ENCODE measurements at places on chromosomes 7 and 10.
A peak's percentile ranks its signal among the peaks of the same experiment; 100 is the strongest.

GRCh38 chr7:81725003-81725811, 44.6 kb downstream of the HGF start:
- no peak for DNase-seq

DNA sequence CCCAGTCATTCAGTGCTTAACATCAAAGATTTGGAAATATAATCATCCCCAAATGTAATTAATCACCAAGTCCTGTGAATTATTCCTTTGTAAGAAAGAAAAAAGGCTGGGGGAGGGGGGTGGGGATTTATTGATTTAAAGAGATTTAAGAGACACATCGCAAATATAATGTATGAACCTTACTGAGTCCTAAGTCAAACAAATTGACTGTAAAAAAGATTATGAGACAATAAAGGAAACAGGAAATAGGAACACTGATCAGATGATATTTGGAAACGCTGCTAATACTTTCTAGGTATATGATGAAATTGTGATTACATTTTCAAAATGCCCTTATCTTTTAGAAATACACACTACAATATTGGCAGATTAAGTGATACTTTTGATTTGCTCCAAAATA, 92.5 kb downstream of the ATE1 start:
- DNase-seq, result no peak

DNA sequence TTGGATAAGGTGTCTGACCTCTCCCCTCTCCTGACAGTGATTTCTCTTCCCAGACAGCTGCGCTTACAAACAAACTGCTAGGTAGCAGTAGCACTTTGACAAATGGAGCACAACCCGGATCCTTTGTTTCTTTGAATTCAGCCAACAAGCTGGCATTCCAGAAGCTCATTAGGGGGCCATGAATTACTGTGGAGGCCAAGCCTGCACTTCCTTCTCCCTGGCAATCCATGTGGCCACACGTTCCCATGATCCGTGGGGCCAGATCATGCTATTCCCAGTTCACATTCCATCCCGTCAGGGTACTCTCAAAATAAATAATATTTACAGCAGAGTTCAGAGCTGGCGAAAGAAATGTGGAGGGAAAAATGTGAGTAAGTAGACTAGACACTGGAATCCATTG, 172.4 kb downstream of the PRPF18 start:
- DNase-seq, result no peak

DNA sequence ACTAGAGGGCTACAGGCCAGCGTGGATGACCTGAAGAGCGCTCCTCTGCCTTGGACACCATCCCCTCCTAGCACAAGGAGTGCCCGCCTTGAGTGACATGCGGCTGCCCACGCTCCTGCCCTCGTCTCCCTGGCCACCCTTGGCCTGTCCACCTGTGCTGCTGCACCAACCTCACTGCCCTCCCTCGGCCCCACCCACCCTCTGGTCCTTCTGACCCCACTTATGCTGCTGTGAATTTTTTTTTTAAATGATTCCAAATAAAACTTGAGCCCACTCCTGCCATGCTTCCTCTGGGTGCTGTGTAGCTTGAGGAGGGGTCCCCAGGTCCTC, 4.5 kb downstream of the SNCG start:
- DNase-seq, result no peak

- no peak for DNase-seq
Measured at GRCh38 chr7:93332172-93332571, 100.0 kb downstream of the VPS50 start.

DNA sequence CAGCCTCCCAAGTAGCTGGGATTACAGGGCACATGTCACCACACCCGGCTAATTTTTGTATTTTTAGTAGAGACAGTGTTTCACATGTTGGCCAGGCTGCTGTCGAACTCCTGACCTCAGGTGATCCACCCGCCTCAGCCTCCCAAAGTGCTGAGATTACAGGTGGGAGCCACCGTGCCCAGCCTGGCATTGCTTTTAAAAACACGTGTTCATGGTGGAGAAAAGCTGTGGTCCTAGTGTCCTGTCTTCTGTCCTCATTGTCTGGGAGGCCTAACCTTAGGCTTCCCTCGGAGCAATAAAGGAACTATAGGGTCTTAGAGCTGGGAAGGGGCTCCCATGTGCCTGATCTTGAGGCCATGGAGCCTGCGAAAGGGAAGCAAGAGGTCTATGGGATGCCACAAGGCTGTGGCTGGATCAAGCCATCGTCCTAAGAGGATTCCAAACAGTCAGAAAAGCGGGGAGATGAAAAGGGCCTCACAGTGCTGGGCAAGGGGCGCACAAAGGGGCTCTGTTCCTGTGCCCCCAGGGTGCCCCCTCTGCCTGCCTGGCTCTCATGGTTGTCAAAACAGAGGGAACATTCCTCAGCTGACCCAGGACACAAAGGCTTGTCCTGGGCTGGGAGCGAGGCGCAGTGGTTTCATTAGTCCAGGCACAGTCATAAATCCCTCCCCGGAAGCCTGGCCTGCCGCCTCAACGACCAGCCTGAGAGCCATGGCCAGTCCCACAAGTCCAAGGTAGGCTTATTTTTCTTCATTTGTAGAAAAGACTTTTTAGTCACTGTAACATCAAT, 106.6 kb upstream of the TNS3 start:
- no peak for DNase-seq

GRCh38 chr10:97542169-97543024, 30.2 kb upstream of the ANKRD2 start:
- DNase-seq, result peak; percentile 41

DNA sequence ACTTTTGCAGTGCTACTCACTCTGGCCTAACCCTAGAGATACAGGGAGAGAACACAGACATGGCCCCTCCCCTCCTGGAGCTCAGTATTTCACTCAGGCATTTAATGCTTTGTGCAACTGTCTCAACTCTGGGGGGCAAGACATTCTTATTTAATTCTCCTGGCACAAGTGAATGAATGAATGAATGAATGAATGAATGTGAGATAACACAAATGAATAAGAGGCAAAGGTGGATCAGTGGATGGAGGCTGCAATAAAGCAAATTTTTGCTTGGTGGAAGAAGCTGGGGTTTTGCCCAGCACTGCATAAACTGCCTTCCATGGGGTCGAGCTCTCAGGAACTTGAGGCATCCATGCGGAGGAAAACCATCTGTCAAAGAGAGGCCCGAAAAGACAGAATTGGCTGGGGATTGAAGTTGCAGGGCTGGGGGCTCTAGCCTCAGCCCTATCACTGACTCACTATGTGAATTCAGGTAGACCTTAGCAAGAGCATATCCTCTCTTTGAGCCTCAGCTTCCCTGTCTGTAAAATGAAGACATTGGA, 441.4 kb upstream of the ZMIZ1 start:
- no peak for DNase-seq

DNA sequence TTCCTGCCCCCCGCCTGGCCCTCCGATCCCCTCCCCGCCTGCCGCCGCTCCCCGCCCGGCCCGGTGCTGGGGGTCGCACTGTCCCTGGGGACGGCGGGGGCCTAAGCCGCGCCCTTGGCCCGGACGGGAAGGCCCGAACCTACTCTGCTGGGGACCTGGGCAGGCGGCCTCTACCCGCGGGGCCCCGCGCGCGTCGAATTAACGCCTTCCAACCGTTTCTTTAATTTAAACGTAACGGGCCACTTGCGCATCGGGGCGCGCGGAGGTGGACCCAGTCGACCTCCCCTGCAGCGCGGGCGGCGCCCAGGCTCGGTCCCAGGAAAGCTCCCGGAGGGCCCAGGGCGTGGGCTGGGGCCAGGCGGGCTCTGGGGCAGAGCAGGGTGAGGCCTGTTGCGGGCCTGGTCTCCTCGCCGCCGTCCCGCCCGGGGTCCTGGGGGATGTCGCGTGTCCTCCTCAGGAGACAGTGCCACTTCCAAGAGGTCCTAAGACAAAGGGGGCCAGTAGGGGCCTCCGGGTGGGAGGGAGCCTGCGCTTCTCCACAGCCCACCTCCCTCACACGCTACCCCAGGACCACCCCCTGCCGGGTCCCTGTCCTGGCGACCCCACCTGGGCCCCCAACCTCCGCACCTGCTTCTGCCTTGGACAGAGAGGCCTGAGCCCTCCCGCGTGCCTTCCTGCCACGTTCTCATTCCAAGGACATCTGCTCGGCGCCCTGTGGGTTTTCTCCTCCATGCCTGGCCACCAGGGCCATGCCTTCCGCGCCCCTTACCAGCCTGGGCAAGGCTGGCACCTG, 658 bp upstream of the PTPRN2 start:
- no peak for DNase-seq

DNA sequence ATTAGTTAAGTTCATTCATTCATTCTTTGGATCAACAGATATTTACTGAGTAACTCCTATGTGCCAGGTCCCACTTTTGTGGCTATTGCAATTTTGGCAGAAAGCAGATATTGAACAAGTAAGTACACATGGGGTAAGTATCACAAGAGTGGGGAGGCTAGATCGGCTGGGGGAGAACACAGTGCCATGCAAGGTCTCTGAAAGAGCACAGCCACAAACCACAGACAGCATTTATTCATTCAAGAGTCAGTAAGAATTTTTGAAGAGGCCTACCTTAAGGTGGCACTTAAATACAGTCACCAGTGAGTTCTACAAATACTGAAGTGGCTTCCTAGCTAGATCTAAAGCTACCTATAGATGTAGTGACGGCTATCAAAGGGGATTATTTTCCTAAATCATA, 304.2 kb downstream of the RNLS start:
- DNase-seq, result no peak

DNA sequence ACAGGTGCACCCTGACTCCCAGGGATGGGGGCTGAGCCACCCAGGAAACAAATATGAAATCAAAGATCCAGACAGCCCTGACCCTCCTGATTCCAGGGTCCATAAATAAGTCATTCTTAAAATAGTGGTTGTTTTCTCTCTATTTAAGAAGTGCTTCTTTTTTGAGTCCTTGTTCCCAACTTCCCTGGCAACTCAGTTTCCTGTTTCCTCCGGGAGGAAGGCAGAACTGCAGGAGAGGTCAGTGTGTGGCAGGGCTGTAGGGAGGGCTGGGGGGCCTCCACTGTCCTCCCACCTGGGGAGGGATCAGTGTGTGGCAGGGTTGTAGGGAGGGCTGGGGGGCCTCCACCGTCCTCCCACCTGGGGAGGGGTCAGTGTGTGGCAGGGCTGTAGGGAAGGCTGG, 88.7 kb upstream of the PDGFA start:
- no peak for DNase-seq

GRCh38 chr10:117747636-117748035, 205.1 kb downstream of the EMX2 start:
- no peak for DNase-seq

- DNase-seq, result no peak
Measured at GRCh38 chr10:99983280-99983988, 26.3 kb downstream of the DNMBP start.

DNA sequence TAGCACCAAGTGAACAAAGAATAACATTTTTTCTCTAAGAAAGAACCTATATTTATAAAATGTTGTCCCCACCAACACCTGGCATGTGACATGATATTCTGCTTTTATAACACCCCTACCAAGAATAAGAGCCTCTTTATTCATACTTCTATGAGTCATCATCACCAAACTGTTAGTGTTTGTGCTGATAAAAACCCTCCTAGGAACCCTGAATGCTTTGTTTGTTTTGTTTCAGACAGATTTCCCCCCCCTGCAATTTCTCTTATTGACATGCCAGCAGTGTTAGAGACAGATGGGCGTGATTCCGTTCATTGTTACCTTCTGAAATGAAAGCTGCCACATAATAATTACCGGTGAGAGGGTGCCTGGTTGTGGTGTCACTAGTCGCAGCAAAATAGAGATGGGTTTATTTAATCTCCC, 651.1 kb downstream of the SORCS1 start:
- no peak for DNase-seq
